ENCODE measurements at places on chromosomes 4 and X.

DNA sequence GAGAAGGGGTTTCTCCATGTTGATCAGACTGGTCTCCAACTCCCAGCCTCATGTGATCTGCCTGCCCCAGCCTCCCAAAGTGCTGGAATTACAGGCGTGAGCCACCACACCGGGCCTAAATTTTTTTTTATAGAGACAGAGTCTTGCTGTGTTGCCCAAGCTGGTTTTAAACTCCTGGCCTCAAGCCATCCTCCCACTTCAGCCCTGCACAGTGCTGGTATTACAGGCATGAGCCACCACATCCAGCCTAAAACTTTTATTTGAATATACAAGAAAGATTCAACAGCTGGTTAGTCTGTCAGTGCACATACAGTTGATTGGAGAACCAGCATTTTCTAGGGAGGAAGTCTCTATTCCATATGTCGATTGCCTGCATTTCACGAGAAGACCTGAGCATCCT lies 91.2 kb downstream of the LRP2BP start:
- DNase-seq, result no peak

DNA sequence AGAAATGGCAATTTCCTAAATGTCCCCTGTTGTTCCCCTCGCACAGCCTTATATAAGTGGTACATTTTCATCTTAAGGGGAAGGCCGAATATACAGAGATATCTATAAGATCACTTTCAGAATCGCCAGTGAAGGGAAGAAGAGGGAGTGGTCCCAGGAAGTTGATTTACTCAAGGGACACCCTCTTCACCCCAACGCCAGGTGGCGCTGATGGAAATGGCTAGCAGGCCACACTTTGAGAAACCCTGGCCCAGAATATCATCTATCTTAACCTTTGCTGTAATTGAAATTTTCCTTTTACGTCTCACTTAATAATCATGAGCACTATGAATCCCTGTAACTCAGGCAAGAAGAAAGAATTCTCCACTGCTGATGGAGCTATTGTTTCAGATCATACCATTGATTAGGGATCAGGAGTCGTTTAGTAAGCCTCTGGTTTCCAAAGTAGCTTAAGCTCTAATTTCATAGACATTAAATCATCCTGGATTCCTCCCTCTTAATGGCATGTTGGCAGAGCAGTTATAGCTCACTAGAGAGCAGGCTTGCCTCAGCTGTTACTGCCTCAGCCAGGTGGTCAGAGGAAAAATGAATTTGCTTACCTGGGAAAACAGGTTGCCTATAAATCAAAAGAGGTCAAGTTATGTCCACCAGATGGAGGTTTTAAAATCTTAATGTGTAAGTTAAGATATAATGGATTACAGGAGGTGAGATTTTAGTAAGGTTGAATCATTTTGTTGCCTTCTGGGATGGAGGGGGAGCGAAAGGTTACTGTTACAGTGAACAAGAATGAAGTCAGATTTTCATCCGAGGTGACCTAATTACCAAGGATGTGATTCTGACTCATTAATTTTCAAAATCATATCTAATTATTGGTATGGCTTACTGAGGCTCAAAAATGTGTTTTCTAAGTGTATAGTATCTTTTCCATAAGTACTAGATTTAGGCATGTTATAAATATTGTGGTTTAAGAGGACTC lies 941.2 kb upstream of the TENM3 start:
- DNase-seq, result peak; percentile 10

DNA sequence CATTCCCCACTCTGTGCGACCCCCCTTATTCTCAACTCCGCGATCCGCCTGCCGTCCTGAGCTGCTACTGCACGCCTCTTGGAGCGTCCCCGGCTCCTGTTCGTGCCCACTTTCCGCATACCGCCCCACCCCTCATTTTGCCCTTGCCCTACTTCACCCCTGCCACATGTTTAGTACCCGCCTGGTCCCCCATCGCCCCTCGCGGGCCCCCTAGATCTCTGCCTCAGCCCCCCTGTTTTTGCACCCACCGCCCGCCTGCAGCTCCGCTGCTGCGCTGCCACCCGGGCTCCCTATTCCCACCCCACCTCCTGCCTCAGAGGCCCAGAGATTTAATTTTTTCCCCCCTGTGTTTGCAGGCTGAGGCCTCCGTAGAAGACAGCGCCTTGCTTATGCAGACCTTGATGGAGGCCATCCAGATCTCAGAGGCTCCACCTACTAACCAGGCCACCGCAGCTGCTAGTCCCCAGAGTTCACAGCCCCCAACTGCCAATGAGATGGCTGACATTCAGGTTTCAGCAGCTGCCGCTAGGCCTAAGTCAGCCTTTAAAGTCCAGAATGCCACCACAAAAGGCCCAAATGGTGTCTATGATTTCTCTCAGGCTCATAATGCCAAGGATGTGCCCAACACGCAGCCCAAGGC lies 1.4 kb downstream of the MAGED1 start:
- DNase-seq, result no peak

GRCh38 chr4:88533088-88533790 lies 9.7 kb upstream of the PYURF start:
- peak; percentile 62 for DNase-seq

GRCh38 chr4:140046543-140046942 lies 107.4 kb downstream of the MAML3 start:
- DNase-seq, result no peak

DNA sequence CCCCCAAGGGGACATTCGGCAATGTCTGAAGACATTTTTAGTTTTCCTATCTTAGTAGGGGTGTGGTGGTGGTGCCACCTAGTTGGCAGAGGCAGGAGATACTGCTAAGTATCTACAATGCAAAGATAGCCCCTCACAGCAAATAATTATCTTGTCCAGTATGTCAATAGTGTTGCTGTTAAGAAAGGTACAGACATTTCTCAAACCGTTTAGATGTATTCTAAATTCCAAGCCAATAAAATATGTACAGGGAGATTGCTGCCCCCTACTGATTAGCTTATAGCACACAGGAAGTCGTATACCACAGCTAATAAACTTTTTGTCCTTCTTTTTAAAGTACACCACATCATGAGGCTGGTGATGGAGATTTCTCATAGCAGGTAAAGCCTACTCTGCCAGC lies 260.5 kb downstream of the TMA16 start:
- no peak for DNase-seq

- DNase-seq, result no peak
Measured at GRCh38 chr4:178081176-178081575, 638.9 kb upstream of the AGA start.

Data from GM04504 (cell line).